ENCODE measurements at places on chromosomes 16 and 17.

DNA sequence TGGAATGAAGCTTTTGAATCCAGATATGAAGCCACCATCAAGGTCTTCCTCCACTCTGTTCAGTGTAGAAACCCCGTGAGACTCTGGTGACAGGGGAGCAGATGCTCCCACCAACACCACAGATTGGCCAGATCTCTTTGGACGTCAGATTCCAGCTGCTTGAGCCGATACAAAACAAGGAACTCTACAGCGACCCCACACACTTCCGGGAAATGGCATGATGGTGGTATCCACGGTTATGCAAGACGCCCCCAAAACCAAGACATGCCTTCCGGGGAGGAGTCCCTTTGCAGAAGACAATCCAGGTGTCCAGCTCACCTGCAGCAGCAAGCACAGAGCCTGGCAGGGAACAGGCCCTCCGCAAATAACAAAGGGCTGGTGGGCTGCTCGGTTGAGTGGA is 19.8 kb upstream of the PITPNA start:
- no peak for DNase-seq

DNA sequence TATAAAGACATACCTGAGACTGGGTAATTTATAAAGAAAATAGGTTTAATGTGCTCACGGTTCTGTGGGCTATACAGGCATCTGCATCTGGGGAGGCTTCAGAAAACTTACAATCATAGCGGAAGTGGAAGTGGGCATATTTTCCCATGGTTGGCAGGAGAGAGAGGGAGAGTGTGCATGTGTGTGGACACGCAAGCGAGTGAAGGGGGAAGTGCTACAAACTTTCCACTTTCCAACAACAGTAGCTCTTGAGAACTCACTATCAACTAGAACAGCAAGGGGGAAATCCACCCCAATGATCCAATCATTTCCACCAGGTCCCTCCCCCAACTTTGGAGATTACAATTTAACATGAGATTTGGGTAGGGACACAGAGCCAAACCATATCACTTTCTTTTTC is 11.1 kb downstream of the TAOK1 start:
- no peak for DNase-seq

DNA sequence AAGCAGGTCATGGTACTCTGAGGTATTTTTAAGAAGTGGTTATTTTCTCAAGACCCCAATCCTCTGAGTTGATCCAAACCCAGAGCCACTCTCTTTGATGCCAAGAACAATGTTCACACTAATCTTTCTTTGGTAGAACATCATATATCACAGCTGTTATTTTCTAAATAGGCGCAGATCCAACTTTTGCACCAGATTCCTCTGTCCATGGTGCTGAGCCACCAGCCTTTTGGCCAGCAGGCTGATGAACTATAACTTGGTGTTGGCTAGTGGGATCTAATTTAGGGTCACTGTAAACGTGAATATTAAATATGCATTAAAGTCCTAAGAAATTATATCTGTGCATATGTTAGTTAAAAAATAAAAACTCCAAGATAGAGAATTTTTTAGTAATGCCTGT is 7.0 kb upstream of the ZKSCAN2 start:
- no peak for DNase-seq

GRCh38 chr17:81002409-81003361 is 11.0 kb downstream of the CHMP6 start:
- DNase-seq, result peak; percentile 92

GRCh38 chr16:6499413-6499812 is 833.2 kb upstream of the RBFOX1 start:
- DNase-seq, result peak; percentile 18

GRCh38 chr16:53429221-53429943 is 4.9 kb upstream of the RBL2 start:
- DNase-seq, result no peak

- DNase-seq, result no peak
These were observed 117.3 kb downstream of the IRX5 start for GRCh38 chr16:55047903-55048497.

GRCh38 chr17:28484296-28484695 is 10.9 kb downstream of the SLC13A2 start:
- DNase-seq, result no peak

DNA sequence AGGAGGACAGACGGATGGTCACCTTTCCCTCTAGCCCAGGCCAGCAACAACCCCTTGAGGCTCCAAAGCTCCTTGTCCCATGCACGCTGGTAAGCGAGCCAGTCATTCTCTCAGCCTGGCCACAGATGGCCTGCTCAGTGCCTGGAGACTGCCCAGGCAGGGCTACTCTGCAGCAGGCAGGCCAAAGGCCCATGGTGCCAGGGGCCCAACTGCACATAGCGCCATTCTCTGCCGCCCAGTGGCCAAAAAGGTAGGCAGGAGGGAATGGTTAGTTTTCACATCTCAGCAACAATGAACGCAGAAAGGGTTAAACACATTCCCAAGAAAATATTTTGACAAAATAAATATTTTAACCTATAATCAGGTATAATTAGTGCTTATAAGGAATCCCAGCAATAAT is 7.7 kb upstream of the SREBF1 start:
- DNase-seq, result no peak

DNA sequence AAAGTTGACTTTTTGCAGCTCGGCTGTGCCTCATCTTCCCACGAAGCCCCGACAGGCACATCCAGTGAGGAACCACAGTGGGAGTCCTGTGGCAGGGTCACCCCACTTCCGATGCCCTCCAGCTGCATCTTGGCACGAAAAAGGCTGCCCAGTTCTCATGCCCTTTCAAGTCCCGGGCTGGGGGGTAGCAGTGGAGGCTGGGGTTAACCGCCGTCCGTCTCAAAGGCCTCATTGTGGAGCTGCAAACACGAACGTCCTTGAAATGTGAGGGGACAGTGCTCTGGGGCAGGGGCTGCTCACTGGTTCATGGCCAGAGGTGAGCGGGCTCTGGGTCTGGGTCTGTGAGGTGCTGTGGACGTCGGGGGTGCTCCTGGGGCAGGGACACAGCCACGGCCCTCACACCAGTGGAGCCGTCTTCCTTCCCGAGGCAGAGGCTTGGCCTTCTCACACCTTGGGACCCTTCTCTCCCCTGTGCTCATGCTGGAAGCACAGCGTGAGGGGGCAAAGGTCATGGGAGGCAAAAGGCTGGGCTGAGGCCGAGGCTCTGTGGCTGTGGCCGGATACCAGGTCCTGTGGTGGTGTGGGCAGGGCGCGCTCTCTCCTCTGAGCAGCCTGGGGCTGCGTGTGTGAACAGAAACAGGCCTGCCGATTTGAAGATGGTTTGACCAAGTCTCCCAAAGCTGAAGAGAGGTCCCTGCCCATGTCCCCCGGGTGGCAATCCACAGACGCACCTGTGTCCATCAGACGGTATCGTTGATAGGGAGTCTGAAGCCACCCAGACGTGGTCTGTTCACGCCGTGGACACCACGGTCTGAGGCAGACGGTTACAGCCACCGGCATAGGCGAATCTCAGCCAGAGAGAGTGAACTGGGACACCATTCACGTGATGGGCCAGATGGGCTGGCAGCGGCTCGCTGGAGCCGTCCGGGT is 3.1 kb upstream of the MC1R start:
- DNase-seq, result no peak

- no peak for DNase-seq
These were observed 18.7 kb downstream of the VAT1L start for GRCh38 chr16:77807021-77807420.

DNA sequence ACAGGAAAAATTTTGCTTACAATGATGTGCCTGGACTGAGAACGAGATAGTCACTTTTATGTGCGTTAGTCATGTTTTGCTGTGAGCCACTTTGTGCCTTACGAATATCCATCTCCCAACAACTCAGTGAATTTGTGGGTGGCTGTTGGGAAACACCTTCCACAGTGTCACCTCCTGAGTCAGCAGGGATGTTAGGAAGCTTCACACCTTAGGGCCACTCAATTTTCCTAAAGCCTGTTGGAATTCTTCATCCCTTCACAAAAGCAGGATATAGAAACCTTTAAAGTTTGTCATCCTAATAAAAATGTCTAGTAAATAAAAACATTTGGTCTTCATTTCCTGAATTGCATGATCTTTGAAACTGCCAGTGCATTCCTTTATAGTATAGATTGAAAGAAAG is 4.3 kb upstream of the KRTAP3-1 start:
- no peak for DNase-seq

DNA sequence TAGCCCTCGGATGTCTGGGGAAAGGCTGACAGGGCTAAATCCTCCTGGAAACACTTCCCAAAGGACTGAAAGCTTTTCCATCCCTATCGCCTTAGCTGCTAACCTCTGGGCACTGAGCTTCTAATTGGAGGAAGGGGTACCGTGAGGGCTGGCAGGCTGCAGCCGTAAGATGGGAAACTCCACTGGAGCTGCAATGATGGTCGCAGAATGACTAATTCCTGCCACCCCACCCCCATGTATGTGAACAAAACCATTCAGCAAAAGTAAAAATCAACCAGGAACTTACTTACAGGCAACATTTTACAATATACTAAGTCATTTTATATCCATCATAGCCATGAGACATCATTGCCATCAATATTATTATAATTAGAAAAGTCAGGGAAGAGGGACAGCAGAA is 133.3 kb downstream of the ABCC12 start:
- no peak for DNase-seq

DNA sequence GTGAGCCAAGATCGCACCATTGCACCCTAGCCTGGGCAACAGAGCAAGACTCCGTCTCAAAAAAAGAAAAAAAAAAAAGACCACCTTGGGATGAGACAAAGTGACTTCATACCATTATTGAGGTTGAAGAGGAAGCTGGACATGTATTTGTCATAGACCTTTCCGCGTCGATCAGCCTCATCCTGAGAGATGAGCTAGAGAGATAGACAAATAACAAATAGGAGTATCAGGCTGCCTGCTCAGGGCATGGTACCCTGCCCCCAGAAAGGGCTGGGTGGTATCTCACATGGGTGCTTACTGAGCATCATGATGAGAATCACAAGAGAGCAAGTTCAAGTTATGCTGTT is 22.1 kb downstream of the CNTNAP1 start:
- no peak for DNase-seq

- DNase-seq, result peak; percentile 80
These were observed 27.6 kb upstream of the LASP1NB start for GRCh38 chr17:38897671-38898290.

DNA sequence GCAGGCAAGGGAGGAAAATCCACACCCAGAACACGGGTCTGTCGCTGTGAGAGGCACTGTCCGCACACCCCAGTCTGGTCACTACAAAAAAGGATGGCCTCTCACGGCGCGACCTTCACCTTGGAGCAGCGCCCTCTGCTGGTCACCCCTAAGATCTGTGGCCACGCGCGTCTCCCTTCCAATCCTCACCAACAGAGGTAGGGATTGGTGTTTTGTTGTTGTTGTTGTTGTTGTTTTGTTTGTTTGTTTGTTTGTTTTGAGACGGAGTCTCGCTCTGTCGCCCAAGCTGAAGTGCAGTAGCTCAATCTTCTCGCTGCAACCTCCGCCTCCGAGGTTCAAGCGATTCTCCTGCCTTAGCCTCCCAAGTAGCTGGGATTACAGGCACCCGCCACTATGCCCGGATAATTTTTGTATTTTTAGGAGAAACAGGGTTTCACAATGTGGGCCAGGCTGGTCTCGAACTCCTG is 15.0 kb upstream of the C17orf58 start:
- peak; percentile 44 for DNase-seq

DNA sequence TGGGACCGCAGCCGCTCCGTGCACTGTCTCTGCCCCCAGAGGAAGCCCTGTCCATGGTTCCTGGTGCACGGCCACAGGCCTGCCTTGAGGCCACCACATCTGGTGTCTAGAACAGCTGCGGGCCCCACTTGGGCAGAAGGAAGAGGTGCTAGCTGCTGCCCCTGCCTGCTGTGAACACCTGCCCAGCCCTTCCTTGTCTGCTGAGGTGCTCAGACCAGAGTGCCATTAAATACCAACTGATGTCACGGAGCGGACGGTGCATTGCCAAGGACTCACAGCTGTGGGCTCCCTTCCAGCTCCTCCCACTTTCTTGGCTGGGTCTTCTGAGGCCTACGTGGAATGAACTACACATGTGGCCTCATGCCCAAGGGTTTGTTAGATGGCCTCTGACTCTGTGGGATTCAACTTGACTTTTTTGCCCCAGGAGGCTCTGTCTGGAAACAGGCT is 146.1 kb downstream of the RAB11FIP4 start:
- DNase-seq, result peak; percentile 29

- no peak for DNase-seq
These were observed 29.3 kb downstream of the KIAA0753 start for GRCh38 chr17:6611231-6611630.

GRCh38 chr17:50170662-50171370 is 5.0 kb downstream of the SGCA start:
- no peak for DNase-seq

GRCh38 chr16:67608364-67608763 is 36.6 kb upstream of the CARMIL2 start:
- no peak for DNase-seq

- peak; percentile 91 for DNase-seq
These were observed 32.6 kb downstream of the COPZ2 start for GRCh38 chr17:48004983-48005382.

GRCh38 chr16:8594149-8594666 is 3.9 kb upstream of the TMEM114 start:
- no peak for DNase-seq

GRCh38 chr17:79843816-79844800 is 4.9 kb upstream of the CBX4 start:
- DNase-seq, result peak; percentile 65

DNA sequence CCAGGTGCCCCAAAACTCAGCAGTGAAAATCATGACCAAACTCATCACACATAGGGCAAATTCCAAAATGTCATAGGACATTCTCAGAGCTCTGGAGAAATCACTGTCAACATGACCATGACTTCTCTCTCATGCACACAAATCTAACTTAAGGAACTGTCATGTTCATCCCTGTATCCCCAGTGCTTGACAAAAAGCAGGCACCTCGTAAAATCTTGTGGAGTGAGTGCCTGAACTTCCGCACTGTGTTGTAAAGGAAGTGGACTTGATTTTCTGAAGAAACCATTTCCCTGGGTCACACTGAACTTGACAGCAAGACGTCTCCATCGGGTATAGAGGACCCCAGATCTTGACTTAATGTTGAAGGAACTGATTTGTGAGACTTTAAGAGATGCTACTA is 2.8 kb downstream of the KRT37 start:
- no peak for DNase-seq

DNA sequence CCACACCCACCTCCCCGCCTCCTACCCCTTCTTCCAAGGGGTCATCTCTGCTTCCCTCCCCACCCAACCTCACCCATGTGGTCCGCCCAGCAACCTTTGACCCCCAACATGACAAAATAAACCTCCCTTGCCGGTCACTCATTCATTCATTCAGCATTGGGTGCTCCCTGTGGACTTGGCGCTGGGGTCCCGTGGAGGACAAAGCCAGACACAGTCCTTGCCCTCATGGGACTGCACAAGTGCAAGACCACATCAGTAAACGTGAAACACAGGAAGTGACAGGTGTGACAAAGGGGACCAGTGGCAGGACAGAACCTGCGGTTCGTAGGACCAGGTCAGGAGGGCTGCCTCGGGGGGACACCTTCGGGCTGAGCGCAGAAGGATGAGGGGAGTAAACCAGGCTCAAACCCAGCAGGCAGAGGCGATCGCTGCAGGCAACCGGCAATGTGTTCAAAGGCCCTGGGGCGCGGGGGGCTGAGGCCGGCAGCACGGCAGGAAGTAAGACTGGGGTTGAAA is 185.4 kb downstream of the SEC14L1 start:
- no peak for DNase-seq

- no peak for DNase-seq
These were observed 28.2 kb upstream of the DNAI2 start for GRCh38 chr17:74245871-74246270.

GRCh38 chr16:81695321-81696165 is 83.5 kb upstream of the PLCG2 start:
- no peak for DNase-seq

Data from NCI-H69 (cell line).